Astrocyte (in vitro differentiated cells and primary cell): ENCODE measurements at places on chromosomes 6 and 20.

- DNase-seq: no peak
Measured at GRCh38 chr6:33429750-33430052, 9.8 kb downstream of the SYNGAP1 start.

- DNase-seq: no peak
Measured at GRCh38 chr20:402898-403581, 5.1 kb upstream of the RBCK1 start.

- no peak for DNase-seq
Measured at GRCh38 chr6:132400883-132401617, at the start of gene MOXD1. TSS of gene MOXD1 (minus strand) at chr6:132401475. CDS start at chr6:132401426, 49 bp downstream.

DNA sequence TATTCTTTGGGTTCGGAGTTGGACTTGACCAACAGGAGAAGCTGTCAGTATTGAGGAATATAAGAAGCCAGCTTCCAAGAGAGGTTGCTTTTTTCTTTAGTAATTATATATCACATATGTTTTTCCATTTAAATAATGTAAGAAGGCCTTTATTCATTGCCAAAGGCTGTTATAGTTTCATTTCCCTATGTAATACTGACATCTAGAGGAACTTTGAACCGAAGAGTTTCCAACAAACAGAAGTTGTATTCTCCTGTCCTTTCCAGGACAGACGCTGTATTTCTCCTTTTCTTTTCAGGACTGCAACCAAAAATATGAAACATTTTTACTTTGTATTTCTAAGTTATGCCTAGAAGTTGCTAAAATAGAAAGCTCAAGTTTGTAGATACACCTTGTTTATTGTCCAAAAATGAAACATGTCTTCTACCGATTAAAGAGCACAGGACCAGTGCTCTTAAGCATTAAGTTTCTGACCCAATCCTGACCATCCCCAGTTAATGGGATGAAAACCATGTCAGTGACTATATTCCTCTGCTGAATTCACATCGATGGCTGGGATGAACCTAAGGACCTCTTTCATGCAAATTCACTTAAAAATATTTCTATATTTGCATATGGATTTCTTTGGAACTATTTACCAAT lies 55.1 kb downstream of the MYLK4 start:
- DNase-seq: no peak

GRCh38 chr6:36702656-36703055 lies 5.0 kb downstream of the RAB44 start:
- no peak for DNase-seq

- DNase-seq: no peak
Measured at GRCh38 chr6:20444786-20445271, 43.1 kb downstream of the E2F3 start.

- no peak for DNase-seq
Measured at GRCh38 chr6:85678026-85678601, 35.4 kb upstream of the SYNCRIP start.

- DNase-seq: peak; percentile 63
Measured at GRCh38 chr6:27295301-27296079, 16.6 kb downstream of the POM121L2 start.

DNA sequence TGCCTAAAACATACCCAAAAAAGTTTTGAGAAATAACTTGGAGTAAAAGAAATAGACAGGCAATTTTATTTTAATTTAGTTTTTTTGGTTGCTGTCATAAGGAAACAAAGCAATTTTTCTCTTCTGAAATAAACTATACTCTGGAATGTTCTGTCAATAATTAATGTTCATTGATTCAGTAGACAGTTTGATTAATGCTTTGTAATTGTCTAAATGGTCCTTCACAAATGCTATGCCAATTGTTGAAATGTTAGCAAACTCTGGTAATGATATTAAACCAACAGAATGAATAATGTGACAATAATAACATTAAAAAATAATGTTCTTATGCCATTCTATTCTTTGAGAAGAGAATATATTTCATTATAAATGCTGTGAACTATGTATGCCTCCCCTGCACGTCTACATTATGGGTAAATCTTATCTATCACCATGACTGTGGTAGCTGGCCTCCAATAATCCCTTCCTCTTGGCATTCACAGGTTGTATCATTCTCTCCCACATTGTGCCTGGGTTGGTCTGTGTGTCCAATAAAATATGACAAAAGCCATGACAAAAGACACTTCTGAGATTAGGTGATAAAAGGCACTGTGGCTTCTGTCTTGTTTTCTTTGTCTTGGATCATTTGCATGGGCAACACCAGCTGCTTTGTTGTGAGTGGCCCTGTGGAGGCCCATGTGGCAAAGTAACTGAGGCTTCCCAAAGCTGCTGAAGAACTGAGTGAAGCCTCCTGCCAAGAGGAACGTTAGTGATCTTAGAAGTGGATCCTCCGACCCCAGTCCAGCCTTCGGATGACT lies 25.1 kb downstream of the IL20RA start:
- no peak for DNase-seq

- peak; percentile 25 for DNase-seq
Measured at GRCh38 chr6:77463308-77463860, at the start of gene HTR1B. TSS of gene HTR1B (minus strand) at chr6:77463491. CDS start at chr6:77463403, 88 bp downstream.

- no peak for DNase-seq
Measured at GRCh38 chr20:15835811-15836210, 737.4 kb downstream of the KIF16B start.

- no peak for DNase-seq
Measured at GRCh38 chr6:72522735-72523141, 99.1 kb upstream of the KCNQ5 start.

DNA sequence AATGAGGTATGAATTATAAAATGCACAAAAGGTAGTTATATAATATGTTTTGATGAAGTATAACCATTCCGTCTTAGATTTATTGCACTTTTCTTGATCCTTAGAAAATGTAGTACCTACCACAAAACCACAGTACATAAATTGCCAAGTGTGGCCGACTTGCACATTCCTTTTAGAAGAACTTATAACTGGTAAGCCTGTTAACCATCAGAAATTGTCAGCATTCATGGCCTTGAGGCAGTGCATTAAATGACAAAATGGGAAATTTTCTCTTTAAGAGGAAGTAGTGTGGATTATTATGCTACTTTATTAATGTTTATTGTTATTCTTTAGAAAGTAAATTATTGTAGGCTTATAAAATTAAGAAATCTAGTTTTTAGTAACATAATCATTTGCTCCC lies 29.6 kb downstream of the TAB2 start:
- peak; percentile 78 for DNase-seq

GRCh38 chr20:33541797-33542196 lies 51.9 kb downstream of the CBFA2T2 start:
- no peak for DNase-seq

DNA sequence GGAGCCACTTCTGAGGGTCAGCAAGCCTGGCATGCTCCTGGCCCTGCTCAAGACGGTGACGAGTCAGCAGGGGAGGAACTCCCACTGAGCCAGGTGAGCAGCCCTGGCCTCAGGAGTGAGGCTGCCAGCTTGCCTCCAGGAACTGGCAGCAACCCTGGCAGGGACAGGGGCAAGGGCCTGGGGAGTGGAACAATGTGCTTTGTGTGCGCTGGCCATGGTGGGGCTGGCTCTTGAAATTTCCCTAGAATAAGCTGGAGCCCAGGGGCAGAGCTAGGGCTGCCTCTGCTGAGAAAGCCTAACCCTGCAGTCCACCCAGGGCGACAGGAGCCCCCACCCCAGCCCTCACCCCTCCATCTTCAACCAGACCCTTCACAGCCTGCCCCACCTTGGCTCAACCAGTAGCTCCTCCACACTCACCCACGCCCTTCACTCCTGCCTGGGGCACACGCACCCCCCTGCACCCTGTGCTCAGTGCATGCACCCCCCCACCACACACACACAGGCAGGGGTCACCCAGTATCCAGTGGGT lies 88.0 kb downstream of the MRPL14 start:
- DNase-seq: no peak

DNA sequence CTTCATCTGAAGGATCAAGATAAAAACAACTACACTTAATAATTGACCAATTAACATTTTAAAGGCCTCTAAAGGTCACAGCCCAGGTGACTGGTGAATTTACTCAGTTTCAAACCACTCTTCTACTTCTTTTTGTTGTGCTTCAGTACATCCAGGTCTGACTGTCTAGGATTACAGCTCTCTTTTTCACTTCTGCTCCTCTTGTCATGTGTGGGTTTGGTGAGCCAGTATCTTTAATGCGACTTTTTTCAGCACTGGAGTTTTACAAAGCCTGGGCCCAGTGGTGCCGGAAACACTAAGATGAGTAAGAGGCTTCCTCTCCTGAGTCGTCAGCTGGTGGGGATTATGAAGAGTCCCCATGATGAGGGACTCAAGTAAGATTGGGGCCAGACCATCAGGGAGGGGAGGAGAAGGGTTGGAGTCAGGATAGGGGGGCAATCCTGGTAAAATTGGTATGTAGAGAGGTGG lies 27.0 kb downstream of the HECA start:
- no peak for DNase-seq

- no peak for DNase-seq
Measured at GRCh38 chr20:42406826-42407225, 782.9 kb downstream of the PTPRT start.

DNA sequence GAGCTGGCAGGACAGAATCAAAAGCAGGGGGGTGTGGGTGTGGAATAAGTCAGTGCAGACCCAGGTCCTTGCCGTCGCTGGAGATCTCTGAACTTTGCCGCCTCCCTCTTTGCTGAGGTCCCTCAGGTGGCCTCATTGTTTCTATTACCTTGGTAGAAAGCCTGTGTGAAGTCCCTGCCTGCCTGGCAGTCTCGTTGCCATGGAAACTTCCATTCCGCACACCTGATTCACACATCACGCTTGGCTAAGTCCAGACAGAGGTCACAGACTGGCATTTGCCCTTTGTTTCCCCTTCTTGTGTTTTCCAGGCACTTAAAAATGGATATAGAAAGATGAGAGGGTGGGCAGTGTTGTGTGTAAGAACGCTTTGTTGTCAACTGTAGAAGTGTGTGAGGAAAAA lies 260.6 kb downstream of the PRL start:
- DNase-seq: peak; percentile 86

DNA sequence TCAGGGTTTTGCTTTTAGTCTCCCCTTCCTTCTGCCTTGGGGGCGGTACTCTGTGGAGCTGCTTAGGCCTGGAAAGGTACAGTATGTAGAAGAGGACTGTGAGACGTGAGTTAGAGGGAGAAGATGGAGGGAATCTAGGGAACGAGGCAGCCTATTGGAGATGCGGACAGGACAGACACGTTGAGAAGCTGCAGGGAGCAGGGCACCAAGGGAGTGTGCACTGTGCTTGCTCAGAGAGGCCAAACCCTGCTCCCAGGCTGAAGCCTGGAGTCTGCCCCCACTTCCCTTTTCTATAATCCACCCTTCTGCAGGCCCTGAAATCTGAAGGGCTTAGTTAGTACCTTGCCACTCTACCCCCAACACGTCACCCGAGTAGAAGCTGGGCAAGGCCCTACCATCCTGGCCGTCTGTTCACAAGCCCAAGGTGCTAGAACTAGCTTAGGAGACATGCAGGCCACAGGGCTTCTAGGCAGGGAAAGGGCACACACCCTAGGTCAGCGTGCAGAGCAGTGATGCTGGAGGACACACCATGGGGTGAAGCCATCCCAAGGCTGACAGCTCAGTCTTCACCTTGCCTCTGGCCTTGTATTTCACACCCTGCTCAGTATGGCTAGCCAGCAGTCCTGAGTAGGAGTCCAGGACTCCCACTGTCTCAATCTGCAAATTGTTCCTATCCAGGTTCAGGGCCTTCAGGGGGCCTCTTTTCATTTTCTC lies 6.9 kb downstream of the TP53INP2 start:
- no peak for DNase-seq

- DNase-seq: no peak
Measured at GRCh38 chr6:30824698-30825097, 59.6 kb upstream of the DDR1 start.
